ENCODE measurements at places on chromosomes 6 and 20.

DNA sequence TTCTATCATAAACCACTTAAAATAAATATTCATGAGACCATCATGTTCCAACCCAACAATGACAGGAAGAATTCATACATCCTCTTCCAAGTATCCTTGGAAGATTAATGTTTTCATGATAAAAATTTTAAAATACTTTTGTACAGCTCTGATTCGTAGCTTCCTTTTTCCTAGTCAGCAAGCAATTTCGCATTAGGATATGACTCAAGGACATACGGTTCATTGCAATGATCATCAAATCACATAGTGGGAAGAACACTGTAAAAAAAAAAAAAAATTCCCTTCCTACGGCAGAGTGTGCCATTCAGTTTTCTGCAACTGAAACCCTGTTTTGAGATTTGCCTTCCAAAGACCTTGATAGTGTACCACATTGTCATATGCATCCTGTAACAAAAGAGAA lies 35.3 kb upstream of the GFOD1 start:
- no peak for DNase-seq

GRCh38 chr20:57464642-57465211 lies 60.2 kb downstream of the CTCFL start:
- peak; percentile 43 for DNase-seq

DNA sequence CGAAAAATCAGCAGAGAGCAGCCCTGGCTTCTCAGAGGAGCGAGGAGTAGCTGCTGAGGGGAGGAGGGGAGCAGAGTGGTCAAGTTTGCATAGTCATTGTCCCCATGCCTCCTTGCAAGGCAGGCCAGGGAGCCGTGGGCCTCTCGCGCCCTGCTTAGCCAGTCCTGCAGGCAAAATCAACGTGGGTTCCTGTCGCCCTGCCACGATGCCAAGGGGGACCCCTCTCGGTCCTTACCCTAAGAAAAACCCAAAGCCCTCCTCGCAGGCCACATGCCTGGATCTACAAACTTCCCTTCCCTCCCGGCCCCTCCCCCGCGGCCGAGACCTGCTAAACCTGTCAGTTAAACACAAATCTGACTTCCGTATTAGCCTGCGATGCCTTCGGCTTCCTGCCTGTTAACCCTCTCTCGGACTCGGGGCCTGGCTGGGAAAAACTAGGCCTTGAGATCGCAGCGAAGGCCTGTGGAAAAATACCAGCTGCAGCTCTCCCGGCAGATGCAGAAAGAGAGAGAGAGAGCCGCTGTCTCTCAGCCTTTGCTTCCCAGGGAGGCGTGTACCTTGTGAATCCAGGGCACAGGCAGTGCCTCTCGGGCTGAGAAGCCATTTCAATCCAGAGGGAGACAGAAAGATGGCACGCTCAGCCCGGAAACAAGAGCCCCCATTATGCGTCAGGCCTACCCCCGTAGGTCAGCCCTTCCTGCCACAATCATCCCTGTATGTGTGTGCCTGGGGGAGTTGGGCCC lies 968 bp upstream of the ZMYND8 start:
- peak; percentile 91 for DNase-seq

DNA sequence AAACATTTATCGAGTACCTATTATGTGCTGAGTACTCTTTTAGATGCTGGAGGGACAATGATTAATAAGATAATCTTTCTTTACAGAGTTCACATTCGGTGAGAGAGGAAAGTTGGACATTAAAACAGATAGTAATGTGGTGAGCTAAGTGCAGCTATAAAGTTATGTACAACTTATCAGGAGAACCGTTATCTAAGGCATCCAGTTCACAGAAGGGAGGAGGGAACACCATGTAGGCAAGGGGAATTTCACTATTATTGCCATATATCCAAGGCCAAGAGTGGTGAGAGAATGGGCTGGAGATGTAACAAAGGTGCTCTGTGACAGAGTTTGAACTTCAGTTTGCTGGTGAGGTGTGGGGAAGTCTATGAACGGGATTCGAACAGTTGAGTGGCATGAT lies 105.8 kb downstream of the CARMIL1 start:
- DNase-seq, result no peak

- DNase-seq, result no peak
Measured at GRCh38 chr6:141029908-141030307, 1102.8 kb upstream of the GJE1 start.

DNA sequence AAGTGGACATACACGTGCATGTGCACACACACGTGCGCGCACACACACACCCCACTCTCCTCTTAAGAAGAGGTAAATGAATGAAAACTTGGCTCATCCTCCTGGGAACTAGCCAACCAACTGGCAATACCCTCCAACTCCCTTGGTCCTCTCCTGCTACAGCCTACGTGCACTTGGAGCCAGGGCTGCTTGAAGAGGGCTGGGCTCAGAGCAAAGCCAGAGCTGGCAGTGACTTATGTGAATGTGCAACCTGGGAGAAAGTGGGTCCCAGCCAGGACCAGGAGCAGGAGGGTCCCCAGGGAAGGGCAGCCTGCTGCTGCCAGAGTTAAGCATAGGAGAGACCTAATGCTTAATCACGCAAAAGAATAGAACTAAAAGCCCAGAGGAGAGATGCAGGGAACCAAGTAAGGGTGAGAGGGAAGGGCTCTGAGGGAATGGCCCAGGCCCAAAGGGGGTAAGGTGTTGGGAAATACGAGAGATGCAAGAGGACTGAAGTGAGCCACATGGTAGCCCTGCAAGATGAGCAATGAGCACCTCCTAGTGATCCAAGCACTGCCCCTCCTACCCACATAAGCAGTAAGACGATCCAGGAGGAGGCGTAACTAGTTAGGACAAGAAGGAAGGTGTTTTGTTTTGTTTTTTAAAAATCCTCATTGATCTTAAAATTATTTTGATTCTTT lies 24.7 kb downstream of the TRAF3IP2 start:
- no peak for DNase-seq

DNA sequence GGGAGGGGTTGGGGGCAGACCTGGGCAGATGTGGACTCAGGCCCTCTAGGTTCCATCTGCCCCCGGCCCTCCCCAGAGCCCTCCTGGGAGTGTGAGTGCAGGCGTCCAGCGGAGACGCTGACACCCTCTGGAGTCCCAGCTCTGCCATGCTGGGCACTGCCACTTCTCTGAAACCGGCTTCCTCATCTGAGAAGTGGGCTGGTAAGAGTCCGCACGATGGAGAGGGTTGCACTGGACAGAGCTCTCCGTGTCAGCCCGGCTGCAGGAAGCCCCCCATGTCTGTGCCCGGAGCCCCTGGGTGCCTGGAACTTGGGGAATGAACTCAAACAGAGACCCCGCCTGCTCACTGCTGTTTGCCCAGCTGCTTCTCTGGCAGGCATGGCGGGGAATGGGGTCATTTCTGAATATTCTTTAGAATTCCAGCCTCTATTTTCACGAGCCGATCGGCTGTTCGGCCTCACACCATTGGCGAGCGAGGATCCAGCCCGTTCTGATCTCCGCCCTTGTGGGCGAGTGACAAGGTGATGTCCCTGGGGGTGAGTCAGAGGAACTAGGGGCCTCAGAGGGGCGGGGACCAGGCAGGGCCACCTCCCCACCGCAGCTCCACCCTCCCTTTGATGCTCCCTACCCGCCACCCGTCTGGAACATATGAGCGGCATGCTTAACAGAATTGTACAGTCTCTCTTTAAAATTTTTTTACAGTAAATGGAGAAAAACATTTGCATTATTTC lies 47.8 kb upstream of the GATA5 start:
- DNase-seq, result no peak

DNA sequence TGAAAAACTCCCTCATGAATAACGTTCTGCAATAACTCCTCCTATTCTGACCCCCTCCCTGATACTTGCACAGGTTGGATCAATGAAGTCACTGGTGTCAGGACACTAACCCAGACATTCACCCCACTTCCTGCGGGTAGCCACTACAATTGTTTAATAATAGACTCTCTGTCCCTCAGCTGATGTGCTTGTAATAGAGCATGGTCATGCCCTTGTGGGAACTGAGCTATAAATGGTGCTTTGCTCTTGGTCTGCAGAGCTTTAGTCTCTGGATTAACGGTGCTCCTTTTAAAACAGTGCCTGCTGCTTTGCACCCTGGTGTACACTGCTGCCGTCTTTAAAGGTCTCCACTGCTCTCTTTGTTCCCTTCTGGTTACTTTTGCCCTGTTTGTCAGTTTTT lies 127.3 kb downstream of the BACH2 start:
- no peak for DNase-seq

- DNase-seq, result no peak
Measured at GRCh38 chr20:2690718-2691117, 1.9 kb upstream of the EBF4 start.

GRCh38 chr6:44002593-44003344 lies 124.5 kb downstream of the MRPL14 start:
- DNase-seq, result no peak

DNA sequence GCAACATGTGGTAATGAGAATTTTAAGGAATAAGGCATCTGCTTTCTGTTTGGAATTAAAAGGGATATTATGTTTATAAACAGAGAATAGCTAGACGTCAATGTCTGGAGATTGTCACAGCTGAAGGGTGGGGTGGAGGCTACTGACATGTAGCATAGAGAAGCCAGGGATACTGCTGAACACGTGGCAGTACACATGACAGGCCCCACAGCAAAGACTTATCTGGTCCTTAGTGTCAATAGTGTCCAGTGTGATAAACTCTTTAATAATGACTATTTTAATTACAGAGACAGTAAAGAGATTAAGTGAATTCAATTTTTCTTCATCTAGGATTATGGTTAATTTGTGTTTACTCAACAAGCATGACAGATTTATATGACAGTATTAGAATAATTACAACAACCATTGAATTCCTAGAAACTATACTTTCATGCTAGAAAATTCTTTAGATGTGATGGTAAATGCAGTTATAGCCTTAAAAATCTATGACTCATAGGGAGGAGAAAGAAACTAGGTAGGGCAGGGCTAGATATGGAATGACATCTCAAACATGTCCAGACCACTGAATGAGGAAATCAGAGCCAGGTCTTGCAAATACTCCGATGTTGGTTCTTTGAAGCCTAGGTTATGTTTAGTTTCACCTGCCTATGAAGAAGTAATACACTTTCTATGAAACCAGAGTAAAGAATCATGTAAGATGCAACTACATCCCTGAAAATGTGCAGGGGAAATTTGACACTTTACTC lies 399.5 kb downstream of the PHF3 start:
- DNase-seq, result no peak

DNA sequence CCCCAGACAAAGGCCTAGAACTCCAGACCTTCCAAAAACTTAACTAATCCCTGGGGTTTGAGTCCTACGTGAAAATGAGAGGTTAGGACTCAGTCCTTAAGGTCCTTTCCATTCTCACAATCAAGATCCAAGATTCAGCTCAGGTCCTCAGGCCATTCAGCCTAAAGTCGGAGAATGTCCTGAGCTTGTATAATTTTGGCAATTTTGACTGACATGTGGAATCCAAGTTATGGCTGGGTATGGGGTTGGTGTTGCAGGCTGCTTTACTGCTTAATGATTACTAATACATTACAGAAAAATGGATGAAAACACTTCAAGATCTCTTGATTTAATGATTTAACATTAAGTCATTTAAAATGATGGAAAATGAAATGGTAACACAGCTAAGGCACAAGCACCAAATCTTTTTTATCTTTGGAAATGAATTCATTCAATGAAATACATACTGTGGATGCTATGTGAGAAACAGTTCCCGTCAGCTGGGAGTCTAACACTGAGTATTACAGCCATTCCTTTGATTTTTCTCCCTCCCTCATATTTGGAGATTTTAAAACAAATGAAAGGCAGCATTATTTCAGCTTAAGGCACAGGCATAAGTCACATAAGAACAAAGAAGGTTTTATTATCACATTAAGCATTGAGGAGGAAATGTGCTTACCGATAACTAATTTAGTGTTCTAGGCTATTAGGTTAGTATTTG lies 1.3 kb downstream of the ARHGAP18 start:
- DNase-seq, result no peak

DNA sequence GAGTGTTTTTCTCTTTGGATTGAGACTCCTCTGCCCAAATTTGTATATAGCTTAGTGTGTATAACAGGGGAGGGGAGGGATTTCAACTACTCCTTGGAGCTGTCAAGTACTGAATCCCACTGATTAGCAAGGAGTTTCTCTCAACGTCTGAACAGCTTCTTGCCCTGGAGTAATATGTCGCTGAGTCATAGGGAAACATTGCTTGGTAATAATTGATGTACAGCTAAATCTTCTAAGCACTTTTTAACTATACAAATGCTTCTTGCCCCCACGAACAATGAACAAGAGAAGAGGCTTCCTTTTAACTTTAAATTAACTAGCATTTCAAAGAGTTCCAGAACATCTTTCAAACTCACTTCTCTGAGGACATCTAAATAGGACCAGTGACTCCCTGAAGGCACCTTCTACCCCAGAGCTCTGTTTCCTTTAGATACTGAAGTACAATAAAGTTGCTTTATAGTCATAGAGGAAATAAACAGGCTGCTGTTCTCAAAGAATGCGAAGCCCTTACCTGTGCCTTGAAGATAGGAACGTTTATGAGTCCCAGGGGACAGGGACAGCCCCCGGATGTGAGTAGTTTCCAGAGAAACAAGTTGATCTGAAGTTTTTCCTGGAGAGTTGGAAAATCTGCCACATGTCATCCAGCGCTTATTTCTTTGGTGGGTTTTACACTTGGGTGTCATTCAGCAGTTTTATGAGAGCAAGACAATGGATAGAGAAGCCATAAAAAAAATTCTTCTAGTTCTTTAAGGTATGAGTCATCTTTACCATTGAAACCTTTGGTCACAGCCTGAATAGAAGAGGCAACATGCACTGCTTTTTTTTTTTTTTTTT lies 462.5 kb upstream of the BTBD3 start:
- DNase-seq, result no peak

GRCh38 chr6:144395014-144395413 lies 109.9 kb downstream of the UTRN start:
- DNase-seq, result no peak

DNA sequence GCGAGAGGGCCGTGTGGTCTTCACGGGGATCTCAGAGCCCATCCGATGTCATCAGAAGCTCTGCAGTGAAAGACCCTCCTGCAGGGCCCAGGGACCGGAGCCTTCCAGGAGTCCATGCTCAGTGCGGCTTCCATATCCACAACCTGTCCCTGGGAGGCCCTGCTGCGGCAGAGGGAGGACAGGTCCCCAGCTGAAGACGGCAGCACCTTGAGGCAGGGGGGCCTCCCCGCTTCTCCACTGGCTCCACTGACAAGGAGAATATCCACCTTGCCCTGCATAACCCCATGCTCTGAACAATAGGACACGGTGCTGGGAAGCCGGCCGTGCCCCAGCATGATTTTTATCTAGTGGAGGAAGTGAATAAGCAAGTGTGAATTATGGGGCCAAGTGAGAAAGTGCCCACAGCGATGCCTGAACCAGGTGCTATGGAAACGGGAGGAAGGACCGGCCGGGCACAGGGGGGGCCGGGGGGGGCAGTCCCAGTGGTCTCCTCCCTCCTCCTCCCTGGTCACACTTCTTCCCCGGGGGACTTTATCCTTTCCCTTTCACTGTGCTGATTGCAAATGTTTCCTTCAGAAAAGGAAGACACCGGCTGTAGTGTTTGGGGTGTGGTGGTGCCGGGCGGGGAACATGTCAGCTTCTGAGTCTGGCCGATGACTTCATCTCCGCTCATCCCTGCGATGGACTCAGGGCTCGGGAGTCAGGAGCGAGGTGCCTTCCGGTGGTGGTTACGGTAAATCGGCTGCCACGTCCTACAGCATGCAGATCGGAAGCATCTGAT lies 225.1 kb downstream of the ERMARD start:
- DNase-seq, result peak; percentile 31

- DNase-seq, result no peak
Measured at GRCh38 chr6:162638931-162639574, 88.5 kb downstream of the PRKN start.

GRCh38 chr6:125082908-125083683 lies 70.5 kb upstream of the TPD52L1 start:
- DNase-seq, result no peak

GRCh38 chr20:41903586-41903985 lies 285.4 kb upstream of the CHD6 start:
- no peak for DNase-seq

Data from MG63 (cell line).